HFFc6 (cell line): ENCODE measurements at places on chromosomes 5 and 9.

- no peak for DNase-seq
These were observed 20.9 kb downstream of the FABP6 start for GRCh38 chr5:160250226-160250625.

- DNase-seq, result no peak
These were observed 183.1 kb downstream of the C9orf50 start for GRCh38 chr9:129437626-129438323.

GRCh38 chr9:101683236-101683635, 55.2 kb downstream of the GRIN3A start:
- no peak for DNase-seq

DNA sequence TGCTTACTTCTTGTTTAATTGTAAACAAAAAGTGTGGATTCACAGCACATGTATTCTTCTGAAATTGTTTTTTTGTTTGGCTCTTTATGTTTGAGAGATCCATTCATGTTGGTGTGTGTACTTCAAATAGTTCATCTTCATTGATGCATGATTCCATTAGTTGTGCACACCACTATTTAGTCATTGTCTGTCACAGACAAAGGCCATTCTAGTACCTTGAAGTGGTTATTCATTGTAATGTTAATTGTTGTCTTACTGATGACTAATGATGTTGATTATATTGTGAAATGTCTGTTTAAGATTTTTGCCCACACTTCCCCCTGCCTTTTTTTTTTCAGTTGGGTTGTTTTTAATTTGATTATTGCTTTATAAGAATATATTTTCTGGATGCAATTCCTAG, 391.3 kb downstream of the DIRAS2 start:
- DNase-seq, result no peak

- DNase-seq, result no peak
These were observed 54.3 kb downstream of the CHSY3 start for GRCh38 chr5:129958581-129958980.

DNA sequence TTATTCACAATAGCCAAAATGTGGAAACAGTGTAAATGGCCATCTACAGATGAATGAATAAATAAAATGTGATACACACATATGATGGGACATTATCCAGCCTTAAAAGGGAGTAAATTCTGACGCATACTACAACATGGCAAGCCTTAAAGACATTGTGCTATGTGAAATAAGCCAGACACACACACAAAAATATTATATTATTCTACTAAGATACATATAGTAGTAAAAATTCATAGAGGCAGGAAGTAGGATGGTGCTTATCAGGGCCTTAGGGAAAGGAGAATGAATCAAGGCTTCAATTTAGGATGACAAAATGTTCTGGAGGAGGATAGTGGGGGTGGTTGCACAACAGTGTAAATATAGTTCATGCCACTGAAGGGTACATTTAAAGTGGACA, 346.7 kb upstream of the SMARCA2 start:
- no peak for DNase-seq

GRCh38 chr9:8857068-8857925, 1057.7 kb upstream of the DMAC1 start:
- DNase-seq, result no peak

- DNase-seq, result no peak
These were observed 20.6 kb downstream of the ELL2 start for GRCh38 chr5:95940758-95941682.

DNA sequence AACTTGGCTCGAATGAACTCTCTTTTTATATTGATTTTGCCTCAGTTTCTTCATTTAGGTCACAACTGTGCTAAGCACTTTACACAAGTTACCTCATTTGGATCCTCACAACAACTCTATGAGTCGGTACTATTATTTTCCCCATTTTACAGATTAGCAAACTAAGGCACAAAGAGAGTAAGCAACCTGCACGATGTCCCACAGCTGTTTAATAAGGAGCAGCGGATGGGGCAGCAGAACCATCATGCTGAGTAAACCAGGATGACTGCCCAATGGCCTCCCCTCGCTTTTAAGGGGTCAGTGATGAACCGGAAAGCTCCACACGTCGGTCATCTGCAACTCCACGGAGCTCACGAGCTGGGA, 607 bp downstream of the PRELID2 start:
- DNase-seq, result peak; percentile 2

DNA sequence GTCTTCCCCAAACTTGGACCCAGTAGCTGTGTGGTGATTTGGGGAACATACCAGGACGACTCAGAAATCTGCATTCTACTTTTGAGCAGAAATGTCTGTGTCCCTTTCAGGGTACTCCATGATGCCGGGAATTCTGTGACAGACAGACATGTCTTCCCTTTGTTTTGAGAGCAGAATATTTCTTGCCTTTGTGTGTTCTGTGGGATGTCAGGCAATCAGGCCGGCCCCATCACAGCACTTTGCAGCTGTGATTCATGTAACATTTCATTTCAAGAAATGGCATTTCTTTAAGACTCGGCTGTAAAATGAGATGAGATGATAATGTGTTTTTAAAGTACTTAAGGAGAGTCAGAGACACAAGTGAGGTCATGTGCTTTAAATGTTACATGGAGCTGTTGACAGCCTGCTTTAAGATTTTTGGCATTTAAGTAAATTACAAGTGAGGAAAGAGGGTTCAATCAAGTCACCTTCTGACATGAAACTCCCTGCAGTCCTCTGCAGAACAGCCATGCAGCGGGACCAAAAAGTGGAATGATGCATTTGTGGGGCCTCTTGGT, 98.7 kb downstream of the SLC28A3 start:
- no peak for DNase-seq

DNA sequence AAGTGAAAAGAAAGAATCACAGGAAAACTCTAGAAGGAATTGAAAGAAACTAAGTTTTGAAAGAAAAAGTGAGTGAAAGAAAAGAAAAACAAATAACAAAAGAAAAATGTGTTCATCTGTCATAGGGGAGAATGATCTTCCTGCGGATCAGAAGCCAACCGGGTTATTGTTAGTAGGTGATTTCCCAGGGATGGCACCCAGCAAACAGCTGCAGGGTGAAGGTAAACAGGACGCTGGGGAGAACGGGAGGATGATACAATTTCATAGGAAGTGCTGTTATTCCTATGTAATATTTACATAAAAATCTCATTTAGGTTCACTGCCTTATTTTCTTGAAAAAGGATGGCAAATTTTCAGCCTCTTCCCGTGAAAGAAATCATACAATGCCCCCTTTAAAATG, 72.4 kb upstream of the LHFPL2 start:
- DNase-seq, result no peak

DNA sequence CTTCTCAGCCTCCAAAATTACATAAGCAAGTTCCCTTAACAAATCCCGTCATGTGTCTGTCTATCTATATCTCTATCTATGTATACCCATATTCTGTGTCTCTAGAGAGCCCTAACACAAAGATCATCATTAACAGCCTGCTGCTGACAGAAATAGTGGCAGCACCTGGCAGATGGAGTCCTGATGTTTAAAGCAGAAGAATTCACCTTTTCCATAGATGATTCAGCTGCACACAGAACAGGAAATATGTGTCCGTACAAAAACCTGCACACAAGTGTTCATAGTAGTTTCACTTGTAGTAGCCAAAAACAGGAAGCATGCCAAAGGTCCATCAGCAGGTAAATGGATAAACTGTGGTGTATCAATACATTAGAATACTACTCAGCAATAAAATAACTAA, 45.0 kb upstream of the ACO1 start:
- DNase-seq, result no peak

GRCh38 chr9:88978034-88978433, 13.2 kb upstream of the S1PR3 start:
- DNase-seq, result no peak

GRCh38 chr5:142836048-142836447, 65.9 kb downstream of the ARHGAP26 start:
- DNase-seq, result no peak

GRCh38 chr5:115626445-115626823, 598 bp upstream of the TMED7 start:
- no peak for DNase-seq

GRCh38 chr5:52727020-52727419, 60.7 kb upstream of the ITGA1 start:
- no peak for DNase-seq

DNA sequence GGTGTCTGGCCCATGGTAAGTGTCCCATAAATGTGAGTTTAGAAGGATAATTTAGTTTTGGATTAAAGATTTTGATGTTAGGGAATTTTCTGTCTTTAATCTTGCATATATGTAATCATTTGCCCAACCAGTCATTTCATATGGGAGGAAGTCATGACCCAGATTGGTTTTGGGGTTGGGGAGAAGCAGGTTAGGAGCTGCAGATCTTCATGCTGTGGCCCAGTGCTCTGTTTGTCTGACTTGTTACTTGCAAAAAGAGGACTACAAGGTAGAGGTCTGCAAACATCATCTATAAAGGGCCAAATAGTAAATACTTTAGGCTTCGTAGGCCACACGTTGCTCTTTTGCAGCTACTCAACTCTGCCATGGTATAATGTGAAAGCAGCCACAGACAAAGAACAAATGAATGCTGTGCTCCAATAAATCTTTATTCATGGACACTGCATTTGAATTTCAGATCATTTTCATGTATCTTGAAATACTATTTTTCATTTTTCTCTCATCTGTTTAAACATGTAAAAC, 16.8 kb downstream of the OSTF1 start:
- no peak for DNase-seq

DNA sequence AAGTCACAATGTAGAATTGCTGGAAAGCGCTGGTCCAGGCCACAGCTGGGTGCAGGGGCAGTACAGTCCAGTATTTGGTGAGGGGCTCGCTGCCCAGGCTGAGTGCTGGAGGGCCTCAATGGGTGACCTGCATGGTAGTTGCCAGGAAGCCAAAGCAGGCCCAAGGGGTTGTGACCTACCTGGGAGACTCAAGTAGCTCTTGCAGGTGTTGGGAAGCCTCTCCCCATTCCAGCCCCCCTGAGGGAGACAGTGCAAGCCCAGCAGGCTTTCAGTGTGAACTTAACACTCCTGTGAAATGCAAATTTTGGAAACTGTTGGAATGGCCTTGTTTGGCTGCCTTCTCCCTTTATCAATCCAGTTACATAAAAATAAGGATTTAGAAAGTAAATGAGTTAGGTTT, 13.9 kb downstream of the KDM4C start:
- DNase-seq, result no peak

- no peak for DNase-seq
These were observed 154.8 kb downstream of the SLIT3 start for GRCh38 chr5:169146158-169146557.

- no peak for DNase-seq
These were observed 109.2 kb upstream of the SMIM23 start for GRCh38 chr5:171676286-171676944.

- DNase-seq, result no peak
These were observed 8.7 kb downstream of the HNRNPH1 start for GRCh38 chr5:179614745-179615144.

- DNase-seq, result no peak
These were observed 344 bp downstream of the NEUROG1 start for GRCh38 chr5:135535420-135535819.

- DNase-seq, result no peak
These were observed 133.4 kb downstream of the SEMA6A start for GRCh38 chr5:116441223-116441622.

GRCh38 chr5:135491038-135491551, 38.9 kb upstream of the TIFAB start:
- DNase-seq, result no peak

DNA sequence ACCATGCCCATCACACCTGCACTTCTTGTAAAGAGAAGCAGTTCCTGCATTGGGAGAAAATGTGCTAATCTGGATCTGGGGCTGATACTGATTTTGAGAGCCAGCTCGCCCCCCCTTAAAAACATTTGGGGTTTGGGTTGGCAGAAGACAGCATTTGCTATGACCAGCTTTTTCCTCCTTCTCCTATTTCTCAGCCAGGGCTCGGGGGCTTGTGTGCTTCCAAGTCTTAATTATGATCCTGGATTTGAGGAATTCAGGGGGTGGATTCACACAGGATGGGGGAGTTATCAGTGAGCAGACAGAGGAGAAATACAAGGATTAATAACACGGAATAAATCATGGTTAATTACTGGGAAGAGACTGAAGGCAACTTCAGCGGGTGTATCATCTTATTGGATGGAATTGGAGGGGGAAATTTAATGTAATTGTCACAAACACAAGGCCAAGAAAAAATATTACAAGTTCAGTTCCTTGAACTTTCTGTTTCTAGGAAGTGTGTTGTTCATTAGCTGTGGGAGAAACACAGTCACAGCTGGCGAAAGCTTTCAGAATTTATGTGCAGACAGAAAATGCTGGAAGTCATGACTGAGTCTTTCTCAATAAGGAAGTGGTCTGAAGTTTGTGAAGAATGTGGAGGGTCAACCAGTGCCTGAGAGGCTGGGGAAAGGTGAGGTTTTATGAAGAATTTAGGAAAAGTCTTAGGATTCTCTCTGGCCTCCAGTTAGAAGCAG, 15.3 kb downstream of the C9orf152 start:
- peak; percentile 44 for DNase-seq

- DNase-seq, result peak; percentile 14
These were observed 55.7 kb upstream of the COL15A1 start for GRCh38 chr9:98887918-98888510.

DNA sequence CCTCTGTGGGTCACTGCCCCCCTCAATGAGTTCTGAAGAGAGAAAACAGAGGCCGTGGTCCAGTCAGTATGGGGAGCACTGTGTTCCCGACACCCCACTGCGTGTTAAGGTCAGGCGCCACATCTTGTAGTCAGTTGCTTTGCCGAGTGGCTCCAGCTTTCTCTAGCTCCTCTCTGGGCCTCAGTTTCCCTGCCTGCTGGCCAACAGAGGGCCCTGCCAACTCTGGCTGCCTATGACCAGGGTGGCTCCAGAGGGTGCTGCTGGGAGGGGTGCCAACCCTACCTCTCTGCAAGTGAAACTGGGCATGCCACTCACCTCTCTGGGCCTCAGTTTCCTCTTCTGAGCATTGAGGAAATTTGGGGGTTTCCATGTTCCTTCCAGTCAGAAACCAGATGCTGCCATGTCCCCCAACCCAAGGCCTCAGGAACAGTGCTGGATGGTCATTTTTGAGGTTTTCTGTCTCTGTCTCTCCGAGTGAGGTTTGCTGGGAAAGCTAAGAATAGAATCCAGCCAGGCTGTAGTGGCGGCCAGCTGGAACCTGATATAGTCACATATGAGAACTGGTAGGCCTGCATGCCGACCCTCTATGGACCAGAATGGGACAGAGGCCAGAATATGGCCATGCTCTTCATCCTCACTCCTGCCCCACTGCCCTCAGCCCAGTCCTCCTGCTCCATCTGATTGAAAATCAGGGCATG, 132.1 kb downstream of the PHF2 start:
- DNase-seq, result no peak

- no peak for DNase-seq
These were observed 41.3 kb downstream of the CFAP77 start for GRCh38 chr9:132451276-132451675.

DNA sequence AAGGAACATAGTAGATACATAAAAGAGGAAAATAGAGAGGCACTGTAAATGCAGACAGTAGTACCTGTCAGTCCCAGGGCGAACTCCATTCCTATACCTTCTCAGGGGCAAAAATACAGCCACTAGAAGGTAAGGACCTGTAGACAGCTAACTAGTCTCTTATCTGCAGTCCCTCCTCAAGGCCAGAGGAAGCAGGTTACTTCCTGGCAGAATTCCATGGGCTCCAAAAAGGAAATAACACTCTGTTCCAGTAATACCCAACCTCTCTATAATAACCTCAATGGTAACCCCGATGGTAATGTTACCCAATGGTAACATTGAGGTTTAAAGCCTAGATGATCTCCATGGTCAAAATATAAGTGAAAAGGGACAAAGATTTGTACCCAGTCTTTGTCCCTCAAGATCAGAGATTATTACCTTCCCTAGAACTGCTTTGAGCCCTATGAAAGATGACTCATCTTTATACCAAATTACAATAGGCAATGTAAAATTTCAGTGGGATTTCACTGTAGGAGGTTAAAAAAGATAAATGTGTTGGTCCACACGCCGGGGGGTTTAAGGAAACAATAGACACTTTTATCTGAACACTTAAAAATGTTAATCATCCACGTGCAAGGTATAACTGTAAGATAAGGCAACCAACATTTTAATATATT, 113.0 kb downstream of the DENND1A start:
- DNase-seq, result no peak
